ENCODE measurements at places on chromosomes 12 and 14.
A peak's percentile ranks its signal among the peaks of the same experiment; 100 is the strongest.

GRCh38 chr14:26174395-26174794 is 423.4 kb downstream of the NOVA1 start:
- DNase-seq: peak; percentile 6

DNA sequence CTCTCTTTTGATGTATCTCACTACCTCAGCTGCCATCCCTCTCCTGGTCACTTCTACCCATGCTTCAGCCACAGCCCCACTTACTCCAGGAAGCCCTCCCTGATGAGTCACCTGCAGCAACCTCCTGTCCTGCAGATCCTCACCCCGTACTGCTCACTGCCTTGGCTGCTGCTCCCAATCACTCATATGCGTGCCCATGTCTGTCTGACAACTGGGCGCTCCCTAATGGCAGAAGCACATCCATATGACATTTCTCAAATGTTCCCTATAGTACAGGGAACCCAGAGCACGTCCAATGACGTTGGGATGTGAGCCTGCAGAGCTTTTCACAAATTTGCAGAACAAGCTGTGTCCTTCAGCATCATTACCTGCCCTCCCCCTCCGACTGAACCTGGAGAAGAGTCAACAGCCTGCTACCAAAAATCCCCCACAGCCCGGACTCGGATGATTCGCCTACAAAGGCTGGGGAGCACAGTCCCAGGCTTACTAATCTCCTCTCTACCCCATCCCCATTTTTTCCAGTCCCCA is 90.0 kb downstream of the SINHCAF start:
- no peak for DNase-seq

GRCh38 chr14:101152855-101153254 is 249.3 kb upstream of the RTL1 start:
- DNase-seq: no peak

GRCh38 chr14:102530828-102531478 is 21.4 kb upstream of the ANKRD9 start:
- DNase-seq: no peak

DNA sequence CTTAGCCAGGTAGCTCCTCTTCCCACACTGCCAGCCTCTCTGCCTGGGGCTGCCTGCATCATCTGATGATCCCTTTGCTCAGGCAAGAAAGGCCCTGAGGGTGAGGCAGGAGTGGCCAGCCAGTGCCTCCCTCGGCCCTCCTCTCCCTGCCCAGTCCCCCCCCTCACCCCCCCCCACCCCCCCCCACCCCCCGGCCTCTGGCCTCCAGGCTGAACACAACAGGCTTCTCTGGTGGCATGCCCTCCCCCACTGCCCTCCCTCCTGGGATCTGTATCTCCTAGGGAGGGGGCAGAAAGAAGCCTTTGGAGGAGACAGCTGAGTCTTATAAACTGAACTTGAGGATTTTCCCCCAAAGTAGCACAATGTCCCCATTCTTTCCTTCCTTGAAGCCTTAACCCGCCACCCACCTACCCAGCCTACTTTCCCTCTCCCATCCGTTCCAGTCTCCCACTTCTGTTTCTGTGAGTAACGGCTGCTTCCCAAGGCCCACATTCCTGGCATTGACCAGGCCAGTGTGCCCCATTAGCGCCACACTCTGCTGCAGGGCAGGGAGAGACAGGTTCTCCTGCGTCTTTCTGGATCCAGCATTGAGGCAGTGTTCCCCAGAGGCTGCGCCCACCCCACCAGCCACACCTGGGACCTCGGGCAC is 82.1 kb downstream of the B4GALNT3 start:
- DNase-seq: no peak

GRCh38 chr14:71242237-71242748 is 335.0 kb downstream of the PCNX1 start:
- peak; percentile 95 for DNase-seq

GRCh38 chr14:71525663-71526221 is 406.5 kb upstream of the RGS6 start:
- no peak for DNase-seq

GRCh38 chr12:50999093-50999492 is 27.1 kb downstream of the SLC11A2 start:
- no peak for DNase-seq

DNA sequence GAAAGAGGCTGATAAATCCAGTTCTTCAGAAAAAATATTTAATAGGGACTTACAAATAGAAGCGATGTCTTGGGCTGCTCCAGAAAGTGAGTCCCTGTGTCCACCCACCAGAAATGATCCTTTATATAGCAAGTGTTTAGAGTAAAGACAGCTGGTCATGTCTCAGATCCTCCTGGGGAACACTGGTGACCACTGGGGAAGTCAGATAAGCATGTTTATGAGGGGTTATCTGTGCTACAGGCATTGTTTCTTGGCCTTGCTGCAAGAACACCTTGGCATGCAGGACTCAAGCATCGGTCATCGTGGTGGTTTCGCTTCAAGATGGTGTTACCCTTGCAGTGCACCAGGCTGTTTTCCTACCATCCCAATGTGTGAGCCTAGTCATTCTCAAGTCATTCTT is 27.2 kb downstream of the CPM start:
- no peak for DNase-seq

DNA sequence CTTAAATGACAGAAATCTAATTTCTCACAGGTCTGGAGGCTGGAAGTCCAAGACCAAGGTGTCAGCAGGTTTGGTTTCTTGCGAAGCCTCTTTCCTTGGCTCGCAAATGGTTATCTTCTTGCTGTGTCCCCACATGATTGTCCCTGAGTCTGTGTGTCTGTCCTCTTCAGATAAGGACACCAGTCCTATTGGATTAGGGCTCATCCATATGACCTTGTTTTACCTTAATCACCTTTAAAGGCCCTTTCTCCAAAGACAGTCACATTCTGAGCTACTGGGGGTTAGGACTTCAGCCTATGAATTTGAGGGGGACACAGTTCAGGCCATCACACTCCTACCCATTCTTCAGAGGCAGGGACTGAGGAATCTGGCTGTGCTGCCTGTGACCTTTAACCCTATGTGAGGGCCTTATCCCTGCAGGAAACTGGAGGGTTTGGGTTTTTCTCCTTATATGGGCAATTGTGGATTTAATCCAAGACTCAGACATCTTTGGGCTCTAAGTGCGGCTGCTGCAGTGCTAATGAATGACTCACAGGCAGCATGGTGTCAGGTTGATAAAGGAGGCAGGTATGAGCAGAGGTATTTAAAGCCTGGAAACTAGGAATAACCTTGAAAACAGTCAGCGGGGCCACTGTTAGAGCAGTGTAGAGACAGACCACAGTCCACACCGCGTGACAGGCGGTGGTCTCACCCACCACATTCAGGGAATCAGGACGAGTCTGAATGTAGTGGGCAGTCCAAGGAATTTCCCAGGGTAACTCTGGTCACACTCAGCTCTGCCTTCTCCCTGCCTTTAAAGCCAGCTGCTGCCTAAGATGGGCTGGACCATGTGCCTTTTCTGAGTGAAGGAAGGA is 10.2 kb downstream of the TPCN1 start:
- peak; percentile 63 for DNase-seq

GRCh38 chr12:75603475-75603874 is 92.1 kb upstream of the KRR1 start:
- no peak for DNase-seq

DNA sequence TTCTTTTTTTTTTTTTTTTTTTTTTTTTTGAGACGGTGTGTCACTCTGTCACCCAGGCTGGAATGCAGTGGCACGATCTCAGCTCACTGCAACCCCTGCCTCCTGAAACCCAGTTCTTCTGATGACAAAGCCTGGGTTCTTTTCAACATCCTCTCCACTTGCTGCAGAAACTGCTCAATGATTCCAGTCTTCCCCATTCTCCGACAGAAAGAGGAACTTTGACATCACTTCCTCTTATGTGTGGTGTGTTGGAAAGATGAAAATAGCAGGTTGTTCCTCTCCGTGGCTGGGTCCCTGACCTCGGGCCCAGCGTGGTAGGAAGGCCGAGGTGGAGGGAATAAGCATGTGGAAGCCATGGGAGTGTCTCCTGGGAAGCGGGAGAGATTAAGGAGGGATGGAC is 198.4 kb downstream of the PHETA1 start:
- DNase-seq: no peak
